ENCODE measurements at places on chromosomes 4 and X.

DNA sequence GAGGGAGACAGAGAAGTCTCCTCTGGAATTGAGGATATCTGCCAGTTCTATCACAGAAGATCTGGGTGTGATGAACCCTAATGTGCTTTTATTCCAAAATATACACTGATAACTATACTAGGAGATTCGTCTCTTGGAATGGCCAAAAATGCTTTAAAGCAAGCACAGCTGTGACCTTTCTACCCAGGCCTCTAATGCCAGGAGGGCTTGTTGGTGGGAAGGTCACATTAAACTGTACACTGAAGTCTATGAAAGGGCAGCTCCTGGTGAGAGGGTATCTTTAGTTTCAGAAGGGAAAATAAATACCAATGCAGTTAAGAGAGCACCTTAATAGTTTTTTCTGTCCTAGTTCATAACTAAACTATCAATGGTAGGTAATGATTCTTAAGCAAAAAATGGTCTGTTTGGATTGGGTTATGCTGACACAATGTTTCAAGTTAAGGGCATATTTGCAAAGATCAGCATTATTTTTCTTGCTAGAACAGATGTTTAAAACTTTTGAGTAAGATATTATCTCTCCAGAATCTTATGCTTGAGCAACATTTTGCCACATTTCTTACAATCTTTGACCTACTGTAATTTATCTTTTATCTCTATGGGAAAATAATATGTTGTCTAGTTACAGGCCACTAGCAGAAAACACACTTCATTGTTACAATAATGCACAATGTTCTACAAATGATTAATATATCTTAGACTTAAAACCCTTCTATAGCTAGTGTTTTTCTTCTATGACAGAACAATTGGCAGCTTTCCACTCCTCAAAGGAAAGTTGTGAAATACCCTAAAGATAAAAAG is 59.6 kb downstream of the SEC24D start:
- no peak for DNase-seq

- DNase-seq, result no peak
These were observed 527.1 kb upstream of the DIPK2B start for GRCh38 chrX:45727761-45728160.

DNA sequence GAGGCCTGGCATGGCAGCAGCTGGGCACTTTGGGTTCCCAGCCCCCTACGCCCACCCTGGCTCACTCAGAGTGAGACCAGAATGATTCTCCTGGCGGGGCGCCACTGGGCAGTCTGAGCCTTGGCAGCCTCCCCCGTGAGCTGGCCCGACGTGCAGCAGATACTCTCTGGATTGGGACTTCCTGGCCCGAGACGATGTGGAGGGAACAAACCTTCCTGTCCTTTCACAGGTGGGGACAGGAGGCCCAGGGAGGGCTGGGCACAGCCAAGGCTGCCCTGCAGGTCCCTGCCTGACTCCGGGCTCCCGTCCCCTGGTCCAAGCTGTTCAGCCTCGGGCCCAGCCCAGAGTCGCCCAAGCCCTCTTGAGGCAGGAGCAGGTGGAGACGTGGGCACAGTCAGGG is 17.9 kb upstream of the ADD1 start:
- no peak for DNase-seq

DNA sequence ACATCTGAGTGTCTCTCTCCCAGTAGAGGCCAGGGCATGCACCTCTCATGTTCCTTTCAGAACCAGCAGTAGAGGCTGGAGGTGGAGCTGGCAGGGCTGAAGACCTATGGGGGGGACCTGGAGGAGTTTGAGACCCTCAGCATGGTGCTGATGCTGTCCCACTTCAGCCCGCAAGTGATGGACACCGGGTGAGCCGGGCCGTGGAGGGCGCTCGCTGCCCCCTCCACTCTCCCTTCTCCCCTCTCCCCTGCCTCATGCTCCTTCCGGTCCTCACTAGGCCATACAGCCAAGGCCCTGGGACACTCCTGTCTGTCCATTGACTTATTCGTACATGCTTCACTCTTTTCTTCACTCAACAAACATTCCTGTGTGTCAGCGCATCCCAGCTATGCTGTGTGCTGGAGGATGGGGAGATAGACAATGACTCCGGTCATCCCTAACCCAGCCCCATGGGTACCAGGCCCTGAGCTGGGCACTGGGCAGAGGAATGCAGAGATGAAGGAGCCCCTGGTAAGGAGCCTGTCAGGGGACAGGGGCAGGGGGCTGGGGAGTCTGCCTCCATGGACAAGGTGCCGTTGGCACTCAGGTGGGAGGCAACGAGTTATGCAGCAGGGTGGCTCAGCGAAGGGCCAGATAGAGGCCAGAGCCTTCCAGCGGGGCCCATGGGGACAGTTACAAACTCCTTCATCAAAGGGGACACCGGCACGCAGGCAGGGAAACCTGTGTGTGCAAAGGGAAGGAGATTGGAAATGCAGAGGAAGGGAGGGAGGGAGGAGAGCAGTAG is 28.4 kb upstream of the WFS1 start:
- DNase-seq, result no peak

- DNase-seq, result no peak
These were observed 6.8 kb upstream of the CDKL2 start for GRCh38 chr4:75637176-75637575.

- no peak for DNase-seq
These were observed 92.5 kb downstream of the RAPGEF2 start for GRCh38 chr4:159195361-159195769.

Measured in H54 (cell line).